Left forelimb (tissue), 1 donor: ENCODE measurements at places on chromosomes 5 and 9.

DNA sequence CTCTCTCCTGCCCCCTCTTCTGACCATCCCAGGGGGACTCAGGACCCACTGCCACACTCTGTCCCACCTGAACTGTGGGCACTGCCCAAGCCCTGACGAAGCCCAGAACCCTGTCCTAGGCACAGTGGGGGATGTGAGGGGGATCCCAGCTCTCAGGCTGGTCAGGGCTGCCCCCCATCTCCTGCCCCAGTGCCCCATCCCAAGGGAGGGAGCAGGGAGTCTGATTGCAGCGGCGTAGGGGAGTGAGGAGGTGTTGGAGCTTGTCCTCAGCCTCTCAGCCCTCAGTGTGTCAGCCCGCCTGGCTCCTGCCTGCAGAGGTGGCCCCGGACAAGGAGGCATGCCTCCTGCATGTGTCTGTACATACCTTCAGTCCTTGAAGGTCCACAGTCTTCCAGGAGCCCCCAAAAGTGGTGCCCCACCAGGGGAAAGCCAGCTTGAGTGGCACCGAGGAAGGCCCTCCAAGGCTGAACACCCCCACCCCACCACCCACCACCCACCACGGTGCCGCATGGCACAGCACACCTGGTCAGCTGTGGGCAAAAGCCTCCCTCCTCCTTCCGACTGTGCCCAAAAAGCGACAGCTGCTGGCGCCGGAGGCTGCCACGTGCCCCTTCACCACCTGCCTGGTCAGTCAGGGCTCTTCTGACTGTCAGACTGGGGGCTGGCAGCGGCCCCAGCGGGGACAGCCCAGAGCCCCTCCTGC, 930 bp downstream of the SARDH start:
- peak; percentile 72 for DNase-seq

GRCh38 chr5:126947146-126948010, 83.0 kb downstream of the MARCHF3 start:
- no peak for DNase-seq

DNA sequence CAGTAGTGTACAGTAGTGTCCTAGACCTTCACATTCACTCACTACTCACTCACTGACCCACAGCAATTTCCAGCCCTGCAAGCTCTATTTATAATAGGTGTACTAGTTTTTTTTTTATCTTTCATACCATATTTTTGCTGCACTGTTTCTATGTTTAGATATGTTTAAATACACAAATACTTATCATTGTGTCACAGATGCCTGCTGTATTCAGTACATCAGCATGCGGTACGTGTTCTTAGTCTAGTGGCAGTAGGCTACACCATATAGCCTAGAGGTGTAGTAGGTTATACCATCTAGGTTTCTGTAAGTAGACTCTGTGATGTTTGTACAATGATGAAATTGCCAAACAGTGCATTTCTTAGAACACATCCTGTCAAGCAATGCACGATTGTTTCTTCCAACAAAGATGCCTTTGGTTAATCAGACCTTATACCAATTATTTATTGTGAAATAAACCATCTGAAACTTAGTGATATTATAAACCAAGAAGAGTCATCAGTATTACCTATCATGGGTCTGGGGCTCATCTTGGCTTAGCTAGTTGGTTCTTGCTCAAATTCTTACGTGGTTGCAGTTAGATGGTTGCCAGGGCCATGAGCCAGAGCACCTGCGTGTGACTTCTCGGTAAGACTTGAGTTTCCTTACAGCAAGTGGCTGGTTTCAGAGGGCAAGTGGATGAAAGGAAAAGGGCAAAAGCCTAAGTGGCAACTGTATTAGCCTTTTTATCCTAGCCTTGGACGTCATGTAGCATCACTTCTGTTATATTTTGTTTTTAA, 41.1 kb downstream of the ERBIN start:
- DNase-seq, result no peak

DNA sequence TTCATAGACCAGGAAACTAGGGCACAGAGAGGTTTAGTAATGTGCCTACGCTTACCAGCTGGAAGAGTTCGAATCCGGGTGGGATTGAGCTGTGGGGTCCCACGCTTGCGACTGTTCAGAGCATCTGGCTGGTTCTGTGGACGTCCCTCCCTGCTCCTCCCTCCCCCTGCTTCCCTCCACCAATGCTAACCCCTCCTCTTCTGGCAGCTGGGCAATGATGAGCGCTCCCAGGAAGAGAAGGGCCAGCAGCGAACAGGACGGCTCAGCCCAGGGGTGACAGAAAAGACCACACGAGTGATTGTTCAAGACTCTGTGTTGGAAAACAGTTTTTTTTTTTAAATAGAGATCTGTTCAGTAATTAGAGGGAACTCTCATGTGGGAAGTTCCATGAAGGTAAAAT, 6.9 kb downstream of the FAM163B start:
- no peak for DNase-seq

- no peak for DNase-seq
Observed at GRCh38 chr9:91905991-91906469, 44.0 kb downstream of the ROR2 start.

DNA sequence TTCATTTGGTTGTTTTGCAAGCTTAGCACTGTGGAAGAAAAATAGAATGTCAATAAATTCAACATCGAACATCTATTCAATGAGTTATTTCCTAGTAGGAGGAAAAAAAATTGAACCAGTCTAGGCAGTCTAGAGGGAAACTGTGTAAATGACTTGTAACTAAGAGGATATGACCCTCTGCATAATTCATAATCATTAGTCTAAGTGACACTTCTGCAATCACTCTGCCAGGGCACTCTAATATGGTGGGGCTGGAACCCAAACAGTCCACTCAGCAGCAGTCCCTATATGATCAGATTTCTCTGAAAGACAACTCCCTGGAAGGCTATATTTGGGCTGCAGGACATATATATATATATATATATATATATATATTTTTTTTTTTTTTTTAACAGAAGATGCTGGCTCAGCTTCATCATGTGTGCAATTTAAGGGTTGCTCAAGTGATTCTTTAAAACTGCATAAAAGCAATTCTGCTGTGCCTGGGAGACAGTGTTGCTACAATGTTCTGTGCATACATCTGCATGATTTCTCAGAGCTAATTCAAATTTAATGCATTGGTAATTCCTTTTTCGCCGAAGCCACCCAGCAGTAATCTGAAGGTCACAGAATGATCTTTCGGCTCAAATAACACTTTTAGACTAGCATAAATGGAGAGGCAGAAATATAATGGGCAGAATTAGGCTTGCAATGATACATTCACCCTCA, 482.1 kb upstream of the ZNF608 start:
- DNase-seq, result no peak

GRCh38 chr5:39570403-39571027, 145.7 kb upstream of the DAB2 start:
- DNase-seq, result no peak

GRCh38 chr5:4058899-4059298, 463.3 kb downstream of the IRX1 start:
- DNase-seq, result no peak

- DNase-seq, result no peak
Observed at GRCh38 chr5:96651047-96651446, 11.1 kb upstream of the CAST start.

DNA sequence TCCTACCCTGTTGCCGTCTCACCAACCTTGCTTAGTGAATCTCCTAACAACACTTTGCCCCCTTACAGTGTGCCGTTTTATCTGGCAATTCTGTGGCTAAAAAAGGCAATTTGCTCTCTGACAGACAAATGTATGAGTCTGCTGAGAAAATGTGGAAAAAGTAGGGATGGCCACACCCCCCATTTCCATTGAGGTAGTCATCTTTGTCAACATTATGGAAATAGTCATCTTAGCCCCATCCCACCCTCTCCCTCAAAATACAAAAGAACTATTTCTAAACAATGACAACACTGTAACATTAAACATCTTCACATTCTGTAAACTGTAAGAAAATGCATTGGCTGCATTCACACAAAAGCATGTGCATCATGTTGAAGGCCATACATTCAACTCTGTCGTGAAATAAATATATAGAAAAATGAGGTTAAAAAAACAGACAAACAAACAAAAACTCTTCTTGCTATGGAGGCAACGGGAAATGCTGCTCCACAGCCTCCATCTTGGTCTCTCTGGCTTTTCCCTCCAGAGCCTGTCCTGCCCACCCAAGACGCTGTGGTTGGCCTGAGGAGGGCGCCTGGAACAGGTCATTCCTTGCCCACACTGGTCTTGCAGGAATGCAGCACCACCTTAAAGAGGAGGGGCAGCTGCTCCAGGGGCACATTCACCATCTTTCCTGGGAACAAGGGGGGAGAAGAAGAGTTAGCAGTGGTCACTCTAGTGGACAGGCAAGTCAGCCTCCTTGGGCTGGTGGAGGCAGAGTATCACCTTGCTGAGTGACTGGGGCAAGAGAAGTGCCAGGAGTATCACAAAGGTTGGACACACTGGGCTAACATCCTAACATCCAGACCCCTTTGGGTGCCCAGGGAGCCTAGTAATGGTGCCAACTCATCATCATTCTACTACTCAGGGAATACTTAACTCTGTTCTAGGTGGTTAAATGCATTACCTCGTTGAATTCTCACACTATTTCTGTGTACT, 15.2 kb upstream of the NR5A1 start:
- no peak for DNase-seq

- no peak for DNase-seq
Observed at GRCh38 chr5:139600336-139600949, 39.3 kb downstream of the UBE2D2 start.

GRCh38 chr5:41003670-41004376, 67.3 kb downstream of the MROH2B start:
- no peak for DNase-seq

- DNase-seq, result no peak
Observed at GRCh38 chr5:129687941-129688340, 60.0 kb upstream of the MINAR2 start.

DNA sequence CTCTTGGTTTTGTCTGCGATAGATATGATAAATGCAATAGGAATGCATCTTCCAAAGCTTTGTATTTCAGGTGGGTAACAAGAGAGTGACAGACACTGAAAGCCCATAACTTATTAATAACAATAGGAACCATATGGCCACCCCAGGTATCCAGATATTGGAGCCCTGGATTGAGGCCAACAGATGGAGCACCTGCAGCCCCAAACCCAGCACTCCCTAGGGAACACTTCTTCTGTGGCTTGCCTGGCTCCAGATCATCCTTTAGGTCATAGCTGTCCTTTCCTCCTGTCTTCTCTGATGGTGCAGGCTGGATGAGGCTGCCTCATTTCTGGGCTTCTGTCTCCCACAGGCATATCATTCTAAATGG, 5.0 kb upstream of the IL3 start:
- DNase-seq, result no peak

DNA sequence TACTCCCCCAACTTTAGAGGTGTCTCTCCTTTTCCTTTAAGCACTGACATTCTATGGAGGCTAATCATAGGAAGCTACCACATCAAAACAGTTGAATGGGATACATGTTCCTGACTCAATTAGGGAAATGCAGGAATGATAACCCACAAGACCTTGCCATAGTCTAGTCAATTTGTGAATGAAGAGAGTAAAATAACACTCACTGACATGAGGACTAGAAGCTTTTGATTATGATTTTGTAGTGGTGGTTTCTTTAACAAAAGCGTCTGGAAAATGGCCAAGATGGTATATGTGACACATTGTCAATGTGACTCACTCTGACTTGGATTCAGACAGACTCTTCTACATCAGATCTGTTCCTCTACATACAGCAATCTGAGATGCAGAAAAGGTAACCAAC, 13.7 kb upstream of the PRELID2 start:
- no peak for DNase-seq

DNA sequence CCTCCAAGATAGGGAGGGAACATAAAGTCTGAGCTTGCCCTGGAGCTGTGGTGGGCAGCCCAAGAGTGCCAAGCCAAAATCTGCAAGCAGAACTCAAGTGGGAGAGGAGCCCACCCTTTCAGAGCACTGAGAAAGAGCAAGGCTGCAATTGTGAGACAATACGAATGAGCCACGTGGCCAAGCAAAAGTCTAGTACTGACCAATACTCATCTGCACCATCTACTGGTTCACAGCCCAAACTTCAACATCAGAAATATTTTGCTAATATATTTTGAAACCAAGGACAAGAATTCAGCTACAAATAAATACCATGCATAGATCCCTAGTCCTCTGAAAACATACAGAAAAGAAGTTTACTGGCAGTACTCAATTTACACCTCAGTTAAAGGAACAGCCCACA, 696.2 kb upstream of the COX7C start:
- DNase-seq, result no peak

DNA sequence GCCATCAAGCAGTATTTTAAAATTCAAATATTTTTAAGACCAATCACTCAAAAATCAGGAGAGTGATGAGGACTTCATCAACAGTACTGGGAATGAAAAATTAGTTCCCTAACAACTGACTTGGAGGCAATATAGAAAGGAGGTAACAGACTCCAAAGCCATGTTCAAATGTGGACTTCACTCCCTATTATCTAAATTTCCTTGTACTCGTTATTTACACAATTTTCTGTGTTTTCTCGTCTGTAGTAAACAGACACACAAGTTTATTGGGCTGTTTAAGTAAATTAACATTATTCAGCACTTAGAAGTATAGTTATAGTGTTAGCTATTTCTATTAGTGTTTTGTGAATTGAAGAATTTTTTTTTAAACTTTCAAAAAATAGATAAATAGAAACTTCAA, 159.5 kb upstream of the FTMT start:
- no peak for DNase-seq

GRCh38 chr5:9610969-9611368, 19.2 kb downstream of the TAS2R1 start:
- DNase-seq, result no peak

- no peak for DNase-seq
Observed at GRCh38 chr5:171295801-171296200, 13.2 kb upstream of the TLX3 start.

- no peak for DNase-seq
Observed at GRCh38 chr9:133578524-133579441, 30.4 kb downstream of the FAM163B start.

DNA sequence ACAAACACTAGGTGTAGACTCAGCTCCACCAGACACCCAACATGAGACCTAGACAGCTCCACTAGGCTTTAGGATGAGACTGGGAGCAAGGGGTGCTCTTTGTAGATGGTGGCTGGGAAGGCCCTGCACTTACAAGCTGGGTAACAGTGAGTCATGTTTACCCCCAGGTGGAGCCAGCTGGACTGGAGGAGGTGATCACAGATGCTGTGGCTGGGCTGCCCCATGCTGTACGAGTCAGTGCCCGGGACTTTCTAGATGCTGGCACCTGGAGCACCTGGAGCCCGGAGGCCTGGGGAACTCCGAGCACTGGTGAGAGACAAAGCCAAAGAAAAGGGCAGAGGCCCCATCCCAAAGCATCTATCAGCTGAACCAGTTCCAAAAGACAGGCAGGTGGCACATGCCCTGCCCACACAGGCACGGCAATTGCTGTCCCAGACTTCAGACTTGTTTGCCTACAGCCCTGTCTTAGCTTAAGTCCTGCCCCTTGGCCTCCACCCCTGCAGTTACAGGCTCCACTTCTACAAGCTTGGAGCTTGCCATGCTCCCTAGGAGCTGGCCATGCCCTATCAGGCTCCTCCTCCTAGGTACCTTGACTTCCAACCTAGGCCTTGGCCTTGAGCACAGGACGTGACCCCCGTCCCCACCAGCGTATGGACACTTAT, 2.7 kb downstream of the CCL27 start:
- DNase-seq, result no peak
